ENCODE measurements at places on chromosomes 1 and 21.

GRCh38 chr1:232017759-232018158 lies 391.2 kb downstream of the DISC1 start:
- DNase-seq: no peak

GRCh38 chr1:242239398-242239797 lies 240.5 kb upstream of the MAP1LC3C start:
- no peak for DNase-seq

DNA sequence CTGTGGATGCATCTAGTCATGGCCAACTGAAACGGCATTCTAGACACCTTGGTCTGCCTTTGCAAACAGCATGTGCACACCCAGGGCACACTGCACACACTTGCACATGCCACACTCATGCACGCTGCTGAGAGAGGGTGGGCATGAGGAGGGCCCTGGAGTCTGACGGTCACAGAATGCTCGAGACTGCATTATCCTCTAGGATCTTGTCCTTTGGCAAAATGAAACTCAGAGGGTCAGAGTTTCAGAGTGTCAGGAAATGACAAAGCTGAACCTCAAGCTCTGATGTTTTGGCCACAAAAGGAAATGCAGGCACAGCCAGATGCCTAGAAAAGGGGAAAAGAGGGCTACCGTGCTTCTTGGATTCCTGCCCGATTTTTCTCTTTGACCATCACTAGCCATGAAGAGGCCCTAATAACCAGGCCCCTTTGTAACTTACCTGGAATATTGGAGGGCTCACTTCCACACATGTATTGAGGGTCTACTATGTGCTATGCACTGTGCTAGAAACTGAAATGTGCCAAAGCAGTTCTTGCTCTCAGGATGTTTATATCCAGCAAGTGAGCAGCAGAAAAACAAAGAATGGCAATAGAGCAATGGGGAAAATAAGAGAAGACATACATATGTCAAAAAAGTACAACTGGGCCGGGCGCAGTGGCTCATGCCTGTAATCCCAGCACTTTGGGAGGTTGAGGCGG lies 65.4 kb downstream of the TOMM20 start:
- no peak for DNase-seq

- no peak for DNase-seq
Observed at GRCh38 chr1:99644279-99645004, 1.5 kb upstream of the PALMD start.

- DNase-seq: no peak
Observed at GRCh38 chr1:16006552-16007485, 2.8 kb downstream of the SRARP start.

- DNase-seq: no peak
Observed at GRCh38 chr1:182229921-182230491, 161.6 kb downstream of the GLUL start.

- DNase-seq: no peak
Observed at GRCh38 chr1:175380521-175381300, 188.1 kb upstream of the KIAA0040 start.

GRCh38 chr1:145918992-145919939 lies 749 bp upstream of the PEX11B start:
- peak; percentile 54 for DNase-seq

- no peak for DNase-seq
Observed at GRCh38 chr1:208717525-208717924, 473.3 kb upstream of the PLXNA2 start.

GRCh38 chr21:35234725-35235124 lies 185.6 kb upstream of the RUNX1 start:
- DNase-seq: no peak

DNA sequence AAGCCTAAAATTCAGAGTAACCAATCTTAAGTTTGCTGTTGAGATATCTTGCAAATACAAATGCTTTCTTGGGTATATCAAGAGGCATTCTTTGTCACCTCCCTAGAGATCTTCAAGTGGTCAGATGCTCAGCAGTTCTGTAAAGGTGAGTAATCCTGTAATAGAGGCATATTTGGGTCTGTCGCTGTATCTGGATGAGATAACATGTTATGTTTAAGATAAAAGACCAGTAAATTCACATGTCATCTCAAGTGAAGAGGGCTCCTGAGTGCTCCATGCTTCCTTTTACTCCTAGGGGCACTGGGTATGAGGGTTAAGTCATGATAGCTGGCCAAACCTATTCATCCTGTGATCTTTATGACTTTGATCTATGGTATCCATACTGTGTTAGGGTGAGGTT lies 7.5 kb downstream of the CR2 start:
- DNase-seq: no peak

- no peak for DNase-seq
Observed at GRCh38 chr1:92774407-92774806, 10.5 kb downstream of the EVI5 start.

DNA sequence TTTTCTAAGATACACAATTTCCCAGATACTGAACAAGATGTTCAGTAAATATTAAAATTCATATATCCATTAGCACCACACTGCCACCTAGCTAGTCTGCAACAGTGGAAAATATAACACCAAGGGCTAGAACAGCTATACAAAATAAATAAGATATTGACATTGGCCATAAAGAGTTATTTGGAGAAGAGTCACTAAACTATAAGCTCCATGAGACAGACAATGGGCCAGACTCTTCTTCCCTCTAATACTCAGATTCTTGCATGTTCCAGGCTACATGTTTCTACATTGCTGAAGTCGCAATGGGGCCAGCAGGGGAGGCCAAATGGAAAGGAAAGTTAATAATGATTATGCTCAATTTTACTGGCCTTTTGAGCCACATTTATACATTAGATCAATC lies 21.5 kb downstream of the SPATA6 start:
- no peak for DNase-seq

DNA sequence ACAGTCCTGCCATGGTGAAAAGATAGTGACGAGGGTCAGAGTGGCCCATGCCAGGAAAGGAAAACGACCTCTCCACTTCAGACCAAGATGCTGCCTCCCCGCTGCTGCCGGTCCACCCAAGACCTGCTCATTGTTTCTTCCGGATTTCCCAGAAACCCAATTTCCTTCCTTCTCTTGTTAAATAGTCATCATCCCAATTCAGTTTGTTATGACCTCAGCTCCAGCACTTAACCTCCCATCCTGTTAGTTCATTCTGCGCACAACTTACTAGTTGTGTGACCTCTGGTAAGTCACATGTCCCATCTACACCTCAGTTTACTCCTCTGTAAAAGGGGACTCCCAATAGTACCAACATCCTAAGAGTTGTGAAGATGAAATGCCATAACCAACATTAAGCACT lies 29.9 kb upstream of the PPP1R15B start:
- no peak for DNase-seq

DNA sequence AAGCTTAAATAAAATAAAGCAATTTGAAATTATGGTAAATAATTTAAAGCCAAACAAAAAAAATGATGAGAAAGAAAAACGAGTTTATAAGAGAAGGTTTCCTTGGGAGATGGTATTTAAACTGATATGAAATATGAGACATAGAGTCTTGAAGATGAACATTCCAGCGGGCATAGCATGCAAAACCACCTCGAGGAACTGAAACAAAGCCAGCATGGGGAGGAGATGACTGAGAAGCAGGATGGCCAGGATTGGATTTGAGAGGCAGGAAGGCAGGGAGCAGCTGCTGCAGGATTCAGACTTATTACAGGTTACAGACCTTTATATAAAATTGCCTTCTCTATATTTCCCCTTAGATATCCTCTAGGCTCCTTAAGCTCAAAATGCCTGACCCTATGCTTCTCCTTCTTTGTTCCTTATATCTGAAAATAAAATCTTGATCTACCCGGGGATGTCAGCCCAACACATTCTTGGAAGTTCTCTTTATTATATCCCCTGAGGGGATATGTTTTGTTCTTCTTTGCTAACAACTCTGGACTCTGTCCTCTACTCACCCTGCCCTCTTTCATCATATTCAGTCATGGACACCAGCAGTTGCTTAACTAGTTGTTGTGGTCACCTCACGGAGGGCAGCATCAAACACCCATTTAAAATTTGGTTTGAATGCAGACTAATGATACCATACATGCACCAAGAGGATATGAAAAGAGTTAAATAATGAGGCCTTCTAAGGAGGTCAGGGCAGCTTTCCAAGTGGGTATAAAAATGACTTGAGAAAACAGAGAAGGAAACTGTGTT lies 719.1 kb upstream of the B3GALT2 start:
- DNase-seq: no peak

DNA sequence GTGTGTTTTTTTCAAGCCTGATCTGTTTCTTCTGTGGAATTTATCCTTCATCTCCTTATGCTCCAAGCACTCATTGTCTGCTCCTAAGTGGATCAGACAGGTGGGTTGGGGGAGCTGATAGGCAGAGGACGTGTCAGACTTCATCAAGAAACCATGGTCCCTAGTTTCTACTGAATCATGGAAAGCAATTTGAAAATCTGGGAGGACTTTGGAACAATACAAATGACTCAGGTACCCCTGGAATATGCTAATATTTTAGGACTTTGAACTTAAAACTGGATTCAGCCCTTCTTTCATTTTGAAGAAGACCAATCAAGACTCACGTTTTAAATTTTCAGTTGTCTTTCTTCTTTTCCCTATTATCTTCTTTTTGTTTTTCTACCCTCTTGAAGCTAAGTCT lies 7.7 kb downstream of the ABCG1 start:
- DNase-seq: no peak

- DNase-seq: no peak
Observed at GRCh38 chr1:160630523-160631451, 16.1 kb downstream of the SLAMF1 start.

DNA sequence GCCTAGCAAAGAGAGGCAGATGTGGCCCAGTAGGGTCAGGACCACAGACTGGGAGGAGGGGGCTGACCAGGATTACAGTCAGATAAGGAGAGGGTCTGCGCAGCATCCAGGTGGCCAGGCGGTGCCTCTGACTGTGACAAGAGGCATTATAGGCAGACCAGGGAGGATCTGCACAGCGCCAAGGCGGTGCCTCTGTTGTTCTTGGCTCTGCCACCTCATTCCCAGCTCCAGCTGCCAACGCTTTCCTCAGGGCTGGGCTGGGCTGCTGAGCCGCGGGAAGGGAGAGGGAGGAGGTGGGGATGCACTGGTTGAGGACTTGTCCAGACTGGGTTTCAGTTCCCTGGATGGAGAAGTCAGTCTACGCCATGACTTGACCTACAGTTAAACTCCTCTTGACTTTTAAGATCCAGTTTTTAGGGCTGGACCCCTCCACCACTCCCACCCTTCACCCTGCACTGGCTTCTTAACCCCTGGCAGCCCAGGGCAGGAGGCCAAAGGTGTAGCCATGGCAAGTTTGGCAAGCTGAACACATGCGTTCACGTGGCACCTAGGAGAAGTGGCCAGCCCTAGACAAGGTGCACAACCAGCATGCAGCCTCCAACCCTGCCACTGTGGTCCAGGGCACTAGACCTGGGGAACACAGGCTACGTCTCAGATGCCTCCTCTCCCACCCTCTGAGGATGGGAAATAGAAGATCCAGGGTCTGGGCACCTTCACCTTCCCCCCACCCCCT lies 4.5 kb upstream of the CRABP2 start:
- peak; percentile 70 for DNase-seq

DNA sequence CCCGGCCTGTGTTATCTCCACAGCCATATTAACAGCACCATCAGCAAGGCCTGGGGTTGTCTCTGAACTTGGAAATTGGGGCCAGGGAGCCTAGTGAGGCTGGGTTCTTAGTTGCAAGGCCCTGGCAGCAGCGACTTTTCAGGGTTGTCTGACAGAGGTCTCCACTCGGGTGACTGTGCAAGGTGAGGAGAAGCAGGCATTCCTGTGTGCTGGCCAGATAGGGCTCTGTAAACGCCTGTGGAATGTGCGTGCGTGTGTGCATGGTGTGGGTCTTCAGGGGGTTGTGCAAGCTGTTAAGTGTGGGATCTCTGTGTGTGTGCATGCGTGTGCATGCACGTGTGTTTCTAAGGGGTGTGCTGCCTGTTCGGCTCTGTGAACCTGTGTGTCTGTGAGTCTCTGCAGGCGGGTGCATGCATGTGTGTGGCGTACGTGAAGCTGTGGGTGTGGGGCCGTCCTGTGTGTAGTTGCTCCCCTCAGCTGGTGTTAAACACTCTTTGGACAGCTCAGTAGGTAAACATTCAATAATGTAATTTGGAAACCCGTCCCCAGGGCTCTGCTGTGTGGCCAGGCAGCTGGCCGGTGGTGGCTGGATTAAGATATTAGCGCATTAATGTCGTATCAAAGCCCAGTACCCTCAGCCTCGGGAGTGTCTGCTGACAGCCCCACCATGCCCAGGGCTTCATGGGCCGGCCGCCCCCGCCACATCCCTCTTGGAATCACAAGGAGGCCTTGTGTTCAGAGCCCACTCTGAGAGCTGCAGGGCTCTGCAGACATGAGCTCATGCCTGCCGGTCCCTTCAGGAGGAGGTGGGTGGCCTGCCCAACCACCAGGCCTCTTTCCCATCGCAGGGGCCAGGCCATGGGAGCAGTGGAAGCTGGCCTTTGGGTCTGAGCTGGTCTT lies 189.9 kb downstream of the FOXD2 start:
- DNase-seq: no peak

DNA sequence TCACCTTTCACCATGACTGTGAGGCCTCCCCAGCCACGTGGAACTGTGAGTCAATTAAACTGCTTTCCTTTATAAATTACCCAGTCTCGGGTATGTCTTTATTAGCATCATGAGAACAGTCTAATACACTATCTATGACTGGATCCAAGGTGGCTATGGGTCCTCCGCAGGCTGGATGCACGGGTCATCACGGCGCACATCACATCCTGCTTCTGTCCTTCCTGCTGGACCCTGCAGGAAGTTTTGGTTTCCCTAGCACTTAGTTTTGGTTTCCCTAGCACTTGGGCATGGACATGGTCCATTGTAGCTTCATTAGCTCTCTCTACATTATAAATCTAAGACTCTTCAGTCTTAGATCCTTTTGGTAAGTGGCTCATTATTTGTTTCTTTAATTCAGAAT lies 14.2 kb upstream of the PHC2 start:
- DNase-seq: no peak

DNA sequence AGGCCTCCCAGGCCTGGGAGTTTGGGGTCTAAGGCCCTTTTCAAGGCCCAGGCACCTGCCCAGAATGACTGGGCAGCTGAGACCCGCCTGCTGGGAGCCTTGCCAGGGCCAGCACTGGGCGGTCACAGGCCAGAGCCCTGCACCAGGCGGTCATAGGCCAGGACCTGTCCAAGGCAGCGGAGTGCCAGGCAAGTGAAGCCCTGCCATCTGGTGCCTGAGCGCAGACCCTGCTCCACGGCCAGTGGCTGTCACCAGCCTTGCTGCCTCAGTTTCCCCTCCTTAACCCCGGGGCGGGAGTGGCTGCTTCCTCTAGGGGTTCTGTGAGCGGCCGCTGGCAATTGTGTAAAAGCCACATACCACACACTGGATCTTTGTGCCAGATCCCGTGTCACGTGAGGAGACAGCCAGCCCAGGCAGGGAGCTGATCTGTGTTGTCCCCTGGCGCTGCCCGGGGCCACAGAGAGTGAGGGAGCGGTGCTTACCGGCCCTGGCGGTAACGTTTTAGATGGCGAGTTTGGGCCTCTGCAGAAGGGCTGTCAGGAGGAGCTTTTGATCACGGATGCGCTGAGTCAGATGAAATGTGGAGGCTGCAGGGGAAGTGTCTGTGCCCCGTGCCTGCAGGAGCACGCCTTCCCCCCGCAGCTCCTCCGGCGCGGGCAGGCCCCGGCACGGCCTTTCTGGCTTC lies 4.6 kb downstream of the COL18A1 start:
- DNase-seq: no peak
